ENCODE measurements at places on chromosomes 2 and 18. TPM values are rescaled to one million over a fixed set of nuclear protein-coding genes. Genes with fewer than 3 reads are reported as not detected.

GRCh38 chr2:24269265-24269664 is 91.1 kb downstream of the ITSN2 start:
- DNase-seq: no peak

DNA sequence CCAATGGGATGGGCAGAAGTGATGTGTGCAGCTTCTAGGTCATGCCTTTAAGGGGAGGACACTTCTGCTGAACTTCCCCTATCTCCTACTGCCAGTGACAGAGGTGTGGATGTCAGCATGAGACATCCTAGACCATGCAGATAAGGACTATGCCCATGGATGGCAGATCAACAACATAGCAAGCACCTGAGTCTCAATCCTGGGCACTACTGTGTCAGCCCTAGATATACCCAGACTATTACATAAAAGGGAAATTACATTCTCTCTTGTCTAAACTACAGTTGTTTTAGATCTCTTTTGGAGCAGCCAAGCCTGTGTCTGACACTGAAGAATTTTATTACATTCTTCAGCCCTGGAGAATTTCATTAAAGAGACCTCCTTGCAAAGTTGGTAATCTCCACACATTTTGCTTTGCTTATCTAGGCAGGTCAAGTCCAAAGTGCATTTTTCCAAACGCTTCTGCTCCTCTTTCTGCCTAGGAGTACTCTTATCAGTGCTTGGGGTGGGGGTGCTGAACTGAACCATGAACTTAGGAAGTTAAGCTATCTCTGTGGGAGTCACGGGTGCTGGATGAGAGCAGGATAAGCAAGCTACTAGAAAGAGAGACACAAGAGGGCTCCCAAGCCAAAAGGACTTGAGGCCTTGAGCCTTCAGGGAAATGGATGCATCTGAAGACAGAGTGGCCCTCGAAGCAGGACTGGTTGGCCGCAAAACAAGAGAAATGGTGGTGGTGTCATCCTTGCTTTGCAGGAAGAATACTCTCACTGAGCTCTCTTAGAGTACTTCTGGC is 95.2 kb upstream of the SPRED2 start:
- DNase-seq: no peak

GRCh38 chr2:64757126-64757525 is 103.4 kb upstream of the SERTAD2 start:
- DNase-seq: no peak

The RNMT gene
- total RNA-seq: 6.4 TPM

The TCF23 gene
- not detected for total RNA-seq

GRCh38 chr2:25410370-25410769 is 68.6 kb upstream of the DNMT3A start:
- DNase-seq: no peak

- no peak for DNase-seq
Observed at GRCh38 chr2:8608411-8608954, 73.4 kb upstream of the ID2 start.

DNA sequence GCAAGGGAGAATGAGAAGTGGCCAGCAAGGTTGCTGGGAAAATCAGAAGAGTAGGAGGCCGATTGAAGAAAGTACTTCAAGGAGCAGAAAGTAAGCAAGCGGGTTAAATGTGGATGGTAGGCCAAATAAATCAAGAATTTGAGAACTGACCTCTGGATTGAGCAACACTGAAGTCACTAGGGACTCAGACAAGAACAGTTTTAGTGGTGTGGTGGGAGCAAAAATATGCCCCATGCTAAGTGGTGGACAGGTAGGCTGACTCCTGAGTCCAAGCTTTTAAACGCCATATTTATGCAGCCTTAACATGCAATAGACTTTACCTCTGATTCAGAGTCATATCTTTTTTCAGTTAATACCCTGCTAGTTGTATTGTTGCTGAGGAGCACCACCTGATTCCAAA is 4.5 kb downstream of the TRABD2A start:
- DNase-seq: no peak

The SCTR gene
- total RNA-seq: not detected

The EFR3B gene
- 0.32 TPM for total RNA-seq

The ZAP70 gene
- total RNA-seq: 2.7 TPM

GRCh38 chr18:3405713-3406112 is 44.3 kb upstream of the TGIF1 start:
- DNase-seq: no peak

DNA sequence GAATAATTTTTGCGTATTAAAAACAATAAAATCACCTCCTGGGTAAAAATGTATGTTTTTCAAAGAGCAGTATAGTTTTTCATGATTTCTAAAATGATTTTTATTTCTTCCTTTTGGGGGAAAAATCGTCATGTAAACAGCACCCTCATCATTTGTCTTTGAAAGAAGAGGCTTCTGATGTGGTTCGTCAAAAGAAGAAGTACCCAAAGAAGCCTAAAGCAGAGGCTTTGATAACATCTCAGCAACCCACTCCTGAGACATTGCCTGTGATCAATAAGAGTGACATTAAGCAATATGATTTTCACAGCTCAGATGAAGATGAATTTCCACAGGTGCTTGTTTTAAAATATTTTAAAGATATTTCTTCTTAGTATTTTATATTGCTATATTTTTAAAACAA is 110.2 kb upstream of the KIF5C start:
- DNase-seq: no peak

DNA sequence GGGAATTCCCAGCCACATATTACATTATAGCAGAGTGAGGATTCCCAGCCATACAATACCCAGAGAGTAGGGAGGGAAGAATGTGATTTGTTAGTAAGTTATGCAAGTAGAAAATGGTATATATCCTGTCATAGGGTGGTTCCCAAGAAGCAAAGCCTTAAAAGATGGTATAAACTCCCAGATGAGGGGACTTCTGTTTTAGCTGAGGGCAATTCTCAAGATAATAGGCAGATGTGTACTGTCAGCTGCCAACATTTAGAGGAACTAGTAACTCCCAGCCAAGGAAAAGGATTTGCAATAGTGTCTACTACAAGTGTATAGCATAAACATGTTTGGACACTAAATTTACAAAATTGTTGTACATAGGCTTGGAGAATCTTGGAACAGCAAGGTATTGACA is 86.5 kb downstream of the XDH start:
- no peak for DNase-seq

DNA sequence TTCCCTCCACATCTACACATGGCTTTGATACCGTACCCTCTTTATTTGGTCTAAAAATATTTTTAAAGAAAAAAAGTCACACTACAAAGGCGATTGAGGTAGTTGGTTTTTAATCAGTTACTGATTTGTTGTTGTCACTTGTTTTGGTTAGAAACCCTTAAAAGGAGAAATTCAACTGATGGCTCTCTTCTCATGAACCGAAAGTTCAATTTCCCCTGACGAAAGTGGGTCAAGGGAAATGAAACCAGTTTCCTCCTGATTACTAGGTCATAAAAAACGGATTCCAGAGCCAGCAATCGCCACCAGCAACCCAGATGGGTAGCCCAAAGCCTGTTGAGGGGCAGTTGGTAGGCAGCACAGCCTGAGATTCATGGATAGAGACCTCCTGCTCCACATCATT is 63.2 kb downstream of the DLGAP1 start:
- no peak for DNase-seq

DNA sequence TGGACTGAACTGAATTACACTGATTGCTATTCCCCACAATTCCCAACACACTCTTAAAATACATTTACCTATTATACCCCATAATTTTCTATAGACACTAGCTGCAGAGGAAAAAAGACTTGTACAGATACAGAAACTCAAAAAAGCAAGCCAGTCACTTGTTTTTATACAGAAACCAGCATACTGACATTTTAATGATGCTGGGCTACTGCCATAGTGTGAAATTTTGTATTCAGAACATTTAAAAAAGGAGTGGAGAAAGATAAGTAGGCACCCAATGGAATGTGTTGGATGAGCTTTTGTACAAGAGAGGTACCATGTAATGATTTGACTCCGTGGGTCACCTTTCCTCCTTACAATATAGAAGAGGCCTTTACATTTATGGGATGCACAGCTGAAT is 740.1 kb downstream of the PLCL1 start:
- DNase-seq: no peak

The TMEM169 gene
- total RNA-seq: 7.3 TPM

DNA sequence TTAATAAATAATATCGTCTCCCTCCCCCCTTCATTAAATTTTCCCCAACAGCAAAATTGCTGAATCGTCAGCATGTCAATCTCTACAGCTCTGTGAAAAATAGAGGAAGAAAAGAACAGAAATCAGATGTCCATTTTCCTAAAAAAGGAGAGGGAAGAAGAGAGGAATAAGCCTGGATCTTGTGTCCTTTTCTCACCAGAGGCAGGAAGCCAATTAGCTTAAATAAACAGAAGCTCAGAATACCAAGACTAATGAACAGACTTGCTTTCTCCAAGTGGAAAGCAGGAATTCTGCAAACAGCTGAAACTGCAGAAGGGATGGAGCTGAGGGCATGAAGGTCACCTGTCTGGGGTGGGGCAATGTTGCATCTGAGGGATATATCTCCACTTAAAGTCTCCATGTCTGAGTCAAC is 265.7 kb downstream of the CCDC85A start:
- DNase-seq: no peak

DNA sequence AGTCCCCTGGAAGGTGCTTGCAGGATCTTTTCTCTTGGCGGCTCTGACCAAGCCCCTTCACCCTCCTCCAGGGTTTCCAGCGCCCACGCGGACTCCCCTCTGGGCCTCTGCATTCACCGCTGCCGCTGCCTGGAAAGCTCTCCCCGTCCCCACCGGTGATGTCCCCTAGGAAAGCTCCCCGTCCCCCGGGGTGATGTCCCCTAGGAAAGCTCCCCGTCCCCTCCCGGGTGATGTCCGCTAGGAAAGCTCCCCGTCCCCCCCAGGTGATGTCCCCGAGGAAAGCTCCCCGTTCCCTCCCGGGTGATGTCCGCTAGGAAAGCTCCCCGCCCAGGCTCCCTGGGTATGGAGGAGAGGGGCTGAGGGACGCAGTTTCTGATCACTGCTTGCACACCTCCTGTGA is 27.9 kb downstream of the ZAP70 start:
- no peak for DNase-seq

- DNase-seq: no peak
Observed at GRCh38 chr2:167721593-167721992, 525.8 kb downstream of the STK39 start.

- DNase-seq: no peak
Observed at GRCh38 chr2:130289780-130290179, 52.9 kb upstream of the IMP4 start.

DNA sequence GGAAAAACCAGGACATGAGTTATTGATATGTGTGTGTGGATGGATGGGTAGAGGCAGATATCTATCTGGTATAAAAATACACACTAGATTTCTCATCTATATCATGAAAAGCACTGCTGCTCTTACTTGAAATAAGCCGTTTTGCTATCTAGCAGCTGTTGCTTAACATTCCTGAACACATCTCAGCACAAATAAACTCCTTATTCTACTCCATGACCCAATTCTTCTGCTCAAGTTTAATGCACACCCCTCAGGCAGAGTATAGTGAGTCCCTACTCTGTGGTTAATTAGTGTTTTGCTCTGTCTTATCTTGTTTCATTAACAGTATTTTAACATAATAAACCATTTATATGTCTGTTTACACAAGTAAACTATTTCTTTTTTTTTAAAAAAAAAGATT is 134.2 kb downstream of the CBLN2 start:
- no peak for DNase-seq

DNA sequence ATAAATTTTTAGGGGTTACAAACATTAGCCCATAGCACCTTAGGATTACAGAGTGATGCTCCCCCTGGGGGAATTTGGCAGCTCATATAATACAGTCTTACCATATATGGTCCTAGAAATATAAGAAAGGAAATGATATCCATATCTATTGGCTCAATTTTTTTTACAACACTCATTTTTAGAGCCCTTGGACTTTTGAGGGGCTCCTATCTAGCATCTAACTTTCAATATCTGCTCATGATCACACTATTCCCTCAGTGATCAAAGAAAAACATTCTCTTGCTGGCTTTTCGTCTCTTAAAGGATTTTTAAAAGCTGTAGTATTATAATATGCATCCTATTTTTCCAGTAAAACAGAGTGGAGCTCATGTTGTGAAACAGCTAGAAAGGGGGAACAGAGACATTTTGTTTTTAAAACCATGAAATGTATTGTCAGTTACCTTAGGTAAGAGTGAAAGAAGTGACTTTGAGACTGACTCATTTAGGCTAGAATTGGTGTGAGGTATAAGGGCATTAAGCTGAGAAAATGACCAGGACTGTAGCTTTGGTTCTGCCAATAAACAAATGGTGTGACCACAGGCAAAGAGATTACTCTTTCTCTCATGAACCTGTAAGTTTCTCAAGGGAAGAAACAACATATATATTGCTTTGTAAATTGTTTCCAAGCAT is 65.8 kb downstream of the ALPK2 start:
- no peak for DNase-seq

DNA sequence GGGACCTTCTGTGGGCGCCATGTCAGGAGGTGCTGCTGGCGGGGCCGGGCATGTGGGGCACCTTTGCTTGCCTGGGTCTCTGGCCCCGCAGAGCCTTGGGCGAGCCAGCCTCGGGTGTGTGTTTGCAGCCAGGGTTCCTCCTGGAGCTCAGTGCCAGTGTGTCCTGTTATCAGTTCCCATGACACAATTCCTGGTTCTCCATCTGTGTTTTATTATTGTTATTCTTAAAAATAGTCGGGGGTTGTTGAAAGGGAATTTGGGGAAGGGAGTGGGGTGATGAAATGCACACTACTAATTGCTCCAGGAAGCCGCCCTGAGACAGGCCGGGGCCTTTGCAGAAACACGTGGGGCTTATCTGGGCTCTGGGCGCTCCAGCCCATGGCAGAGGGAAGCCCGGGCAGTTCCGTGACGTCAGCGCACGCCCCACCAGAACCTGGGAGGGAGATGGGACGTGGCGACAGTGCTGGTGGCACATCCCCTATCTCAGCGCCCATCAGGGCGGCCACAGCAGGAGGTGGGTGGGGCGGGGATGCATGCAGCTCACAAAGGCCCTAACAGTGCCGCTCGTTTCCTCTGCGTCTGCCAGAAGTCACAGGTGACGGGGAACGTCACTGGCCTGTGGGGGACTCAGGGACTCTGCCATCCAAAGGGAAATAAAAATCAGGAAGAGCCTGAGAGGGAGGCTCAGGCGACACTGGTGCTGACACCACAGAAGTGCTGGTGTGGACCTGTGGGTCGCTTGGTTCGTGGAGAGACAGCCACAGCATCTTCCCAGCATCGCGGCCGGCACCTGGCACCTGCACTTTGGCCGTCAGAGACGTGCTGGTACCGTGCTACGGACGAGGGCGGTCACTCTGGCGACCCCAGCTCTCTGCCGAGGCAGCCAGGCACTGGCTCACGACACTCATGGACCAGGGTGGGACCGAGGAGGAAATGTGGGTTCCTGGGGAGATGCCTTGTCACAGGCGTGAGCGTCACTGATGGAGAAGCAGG is 131.0 kb downstream of the NFATC1 start:
- DNase-seq: no peak

Data from ascending aorta (tissue), 2 donors.